ENCODE measurements at places on chromosomes 7 and 10. TPM values are rescaled to one million over a fixed set of nuclear protein-coding genes. Genes with fewer than 3 reads are reported as not detected.

LAMB4 gene
- 0.37 TPM for total RNA-seq

FOXP2 gene
- 5.9 TPM for total RNA-seq

UNCX gene
- not detected for total RNA-seq

IL6 gene
- total RNA-seq, result 9.4 TPM

AQP1 gene
- 567 TPM for total RNA-seq

ADAM22 gene
- 2.6 TPM for total RNA-seq

MBL2 gene
- not detected for total RNA-seq
